ENCODE measurements at places on chromosomes 3 and 15.

DNA sequence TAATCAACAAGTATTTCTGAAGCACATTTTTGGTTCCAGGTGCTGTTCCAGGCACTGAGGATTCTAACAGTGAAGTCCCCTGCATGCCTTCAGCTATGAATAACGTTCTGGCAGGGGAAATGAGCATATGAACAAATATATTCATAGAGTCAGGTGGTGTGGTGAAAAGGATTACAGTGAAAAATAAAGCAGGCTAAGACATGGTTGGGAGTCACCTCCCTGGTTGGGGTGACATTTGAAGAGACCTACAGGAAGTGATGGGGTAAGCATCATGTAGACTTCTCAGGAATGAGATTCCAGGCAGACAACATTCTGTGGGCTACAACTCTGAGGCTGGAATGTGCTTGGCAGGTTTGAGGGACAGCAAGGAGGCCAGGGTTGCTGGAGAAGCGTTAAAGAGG lies 15.0 kb downstream of the FRMD4B start:
- no peak for DNase-seq
- no peaks in the 10 kb centered on the region for H3K36me3 ChIP-seq
- no peaks in the 10 kb centered on the region for H3K27me3 ChIP-seq
- H3K27ac ChIP-seq = no peak overlapping the region
- no peaks in the 10 kb centered on the region for H3K4me1 ChIP-seq

- no peaks in the 10 kb centered on the region for H3K36me3 ChIP-seq
- peaks cover 4% of the 10 kb centered on the region for H3K27me3 ChIP-seq
- no peaks in the 10 kb centered on the region for H3K4me1 ChIP-seq
- H3K4me3 ChIP-seq = no peak overlapping the region
- no peak for DNase-seq
These were observed 332.7 kb downstream of the EDEM1 start for GRCh38 chr3:5520237-5520636.

DNA sequence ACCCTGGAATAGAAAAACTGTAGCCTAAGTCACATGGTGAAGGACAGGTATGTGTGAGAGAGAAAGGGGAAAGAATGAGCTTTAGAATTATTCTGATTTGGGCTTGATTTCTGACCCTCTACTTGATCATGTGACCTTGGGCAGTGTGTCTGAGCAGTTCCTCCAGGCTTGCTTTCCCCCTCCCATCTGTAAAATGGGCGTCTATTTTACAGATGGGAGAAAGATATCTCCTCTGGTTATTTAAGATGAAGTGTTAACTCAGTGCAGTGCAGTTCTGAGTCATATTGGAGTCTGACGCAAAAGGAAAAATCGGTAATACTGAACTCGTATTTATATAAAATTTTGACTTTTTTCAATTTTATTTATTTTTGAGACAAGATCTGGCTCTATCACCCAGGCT lies 38.1 kb upstream of the LMOD3 start:
- no peak overlapping the region for H3K4me3 ChIP-seq
- H3K36me3 ChIP-seq = no peaks in the 10 kb centered on the region
- no peaks in the 10 kb centered on the region for H3K4me1 ChIP-seq
- no peaks in the 10 kb centered on the region for H3K27me3 ChIP-seq
- no peak for DNase-seq

- no peaks in the 10 kb centered on the region for H3K27me3 ChIP-seq
- H3K4me1 ChIP-seq = peaks cover 13% of the 10 kb centered on the region
- H3K36me3 ChIP-seq = no peaks in the 10 kb centered on the region
- H3K27ac ChIP-seq = no peak overlapping the region
- DNase-seq = no peak
These were observed 6.8 kb downstream of the PEAK1 start for GRCh38 chr15:77412972-77413698.

GRCh38 chr3:122080207-122080587 lies 25.0 kb downstream of the CD86 start:
- H3K4me1 ChIP-seq = no peaks in the 10 kb centered on the region
- peaks cover 2% of the 10 kb centered on the region for H3K27me3 ChIP-seq
- no peak for DNase-seq
- H3K4me3 ChIP-seq = no peak overlapping the region

GRCh38 chr15:33168444-33168843 lies 26.1 kb downstream of the FMN1 start:
- no peak overlapping the region for H3K4me3 ChIP-seq
- H3K4me1 ChIP-seq = no peaks in the 10 kb centered on the region
- H3K36me3 ChIP-seq = no peaks in the 10 kb centered on the region
- H3K27ac ChIP-seq = no peak overlapping the region
- no peaks in the 10 kb centered on the region for H3K27me3 ChIP-seq

- H3K36me3 ChIP-seq = no peaks in the 10 kb centered on the region
- DNase-seq = no peak
- H3K27me3 ChIP-seq = peaks cover 4% of the 10 kb centered on the region
- no peaks in the 10 kb centered on the region for H3K4me1 ChIP-seq
- no peak overlapping the region for H3K4me3 ChIP-seq
- H3K27ac ChIP-seq = no peak overlapping the region
These were observed 66.3 kb upstream of the SLCO3A1 start for GRCh38 chr15:91787198-91787597.

All from glutamatergic neuron (in vitro differentiated cells).